Stimulated activated CD8-positive, alpha-beta memory T cell treated with anti-CD3 and anti-CD28 coated beads, Interleukin-15, amount 100 ng/mL, for 1 hour (primary cell): ENCODE measurements at places on chromosomes 5 and 9.

DNA sequence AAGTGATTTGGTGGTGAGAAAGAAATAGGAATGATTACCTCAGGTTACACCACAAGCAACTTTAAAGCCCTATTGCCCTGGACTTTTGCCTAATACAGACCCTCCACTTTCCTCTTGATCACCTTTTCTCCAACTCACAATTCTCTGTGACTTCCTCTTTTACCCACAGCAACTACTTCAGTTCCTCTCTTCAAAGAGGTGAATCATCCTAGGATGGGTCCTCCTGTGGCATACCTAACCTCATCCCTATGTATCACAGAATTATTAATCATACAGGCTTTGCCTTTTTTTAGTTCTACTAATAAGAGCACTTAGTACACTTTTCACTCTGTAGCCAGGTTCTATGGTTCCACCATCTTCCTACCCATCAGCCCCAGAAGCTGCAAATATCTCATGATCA lies 19.6 kb upstream of the INSL6 start:
- DNase-seq = no peak

GRCh38 chr5:146240951-146241350 lies 37.5 kb downstream of the RBM27 start:
- no peak for DNase-seq

DNA sequence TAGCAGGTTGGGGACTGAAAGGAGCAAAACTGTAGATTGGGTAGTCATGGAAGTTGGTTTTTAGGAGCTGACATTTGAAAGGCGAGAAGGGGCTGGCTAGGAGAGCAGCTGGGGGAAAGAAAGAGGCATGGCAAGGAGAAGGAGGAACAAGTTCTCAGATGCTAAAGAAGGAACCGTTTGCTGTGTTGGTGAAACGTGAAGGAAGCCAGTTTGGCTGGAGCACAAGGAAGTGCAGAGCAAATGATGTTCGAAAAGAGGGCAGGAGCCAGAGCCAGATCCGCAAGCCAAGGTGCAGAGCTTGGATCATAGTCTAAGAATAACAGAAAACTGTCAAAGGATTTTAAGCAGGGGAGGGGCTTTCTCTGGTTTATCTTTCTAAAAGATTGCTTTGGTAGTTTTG lies 276.6 kb downstream of the ASTN2 start:
- no peak for DNase-seq

- DNase-seq = no peak
These were observed 1.4 kb downstream of the MYO10 start for GRCh38 chr5:16934677-16935153.

- peak; percentile 40 for DNase-seq
These were observed 35.4 kb downstream of the UBE2R2 start for GRCh38 chr9:33852216-33852826.

DNA sequence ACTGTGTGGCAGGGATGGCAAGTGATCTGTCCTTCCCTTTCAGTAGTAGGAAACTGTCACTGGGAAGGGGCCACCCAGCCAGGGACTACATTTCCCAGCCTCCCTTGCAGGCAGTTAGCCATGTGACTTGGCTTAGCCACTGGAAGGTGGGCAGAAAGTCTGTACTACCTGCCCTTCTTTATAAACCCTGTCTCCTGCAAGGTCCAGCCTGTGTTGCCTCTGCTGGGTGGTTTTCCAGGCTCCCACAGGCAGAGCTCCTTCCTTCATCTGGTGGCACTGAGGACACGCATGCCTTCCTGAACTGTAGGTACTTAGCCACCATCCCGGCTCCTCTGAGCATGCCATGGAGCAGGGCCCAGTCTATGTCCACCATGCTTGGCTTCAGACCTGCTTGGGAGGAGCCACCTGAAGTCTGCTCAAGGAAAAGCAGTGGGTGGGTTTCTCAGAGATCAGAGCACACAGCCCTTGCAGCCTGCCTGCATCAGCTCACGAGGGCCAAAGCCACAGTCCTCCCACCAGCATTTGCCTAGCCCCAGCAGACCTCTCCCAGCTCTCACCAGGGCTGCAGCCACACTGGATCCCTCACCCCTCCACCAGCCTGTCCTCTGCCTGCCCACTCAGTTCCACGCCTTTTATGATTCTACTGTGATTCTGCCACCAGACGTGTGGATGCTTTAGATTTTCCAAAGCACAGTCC lies 16.7 kb upstream of the SLC25A51 start:
- DNase-seq = no peak

DNA sequence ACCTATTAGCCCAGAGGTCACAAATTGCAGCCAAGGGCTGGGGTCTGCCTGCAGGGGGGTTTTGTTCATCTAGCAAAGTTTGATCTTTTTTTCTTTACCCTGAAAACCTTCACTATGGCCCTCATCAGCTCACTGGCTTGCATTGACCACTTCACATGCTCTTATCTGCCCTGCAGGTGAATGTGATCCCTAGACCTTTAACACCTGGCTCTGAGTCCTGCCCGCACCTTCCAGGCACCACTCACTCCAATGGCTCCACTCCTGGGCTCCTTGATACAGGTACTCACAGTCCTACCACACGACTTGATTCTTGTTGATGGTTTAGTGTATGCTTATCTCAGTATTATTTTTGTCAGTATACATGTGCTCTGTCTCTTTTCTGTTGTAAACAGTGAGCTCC lies 92.5 kb downstream of the FEM1C start:
- DNase-seq = no peak

GRCh38 chr5:87413343-87413645 lies 564 bp upstream of the CCNH start:
- no peak for DNase-seq

- no peak for DNase-seq
These were observed 90.8 kb downstream of the CAAP1 start for GRCh38 chr9:26801772-26802171.

- DNase-seq = no peak
These were observed 16.0 kb downstream of the ANXA6 start for GRCh38 chr5:151141535-151141934.

DNA sequence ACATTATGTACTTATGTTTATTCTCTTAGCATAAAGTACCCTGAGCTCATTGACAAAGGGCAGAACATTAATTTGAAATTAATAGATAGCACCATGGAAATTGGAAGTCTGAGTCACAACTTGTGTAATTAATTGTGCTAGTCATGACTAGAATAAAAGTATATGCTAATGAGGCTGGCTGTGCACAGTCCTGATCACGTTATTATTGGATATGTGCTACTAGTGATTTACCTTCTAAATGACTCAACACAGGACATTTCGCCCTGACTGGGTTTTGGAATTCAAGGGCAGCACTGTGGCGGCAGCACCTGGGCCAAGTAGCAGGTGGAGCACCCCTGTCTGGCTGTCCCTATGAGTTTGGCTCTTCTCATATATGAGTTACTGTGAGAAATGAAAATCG lies 341.8 kb downstream of the ICE1 start:
- no peak for DNase-seq

DNA sequence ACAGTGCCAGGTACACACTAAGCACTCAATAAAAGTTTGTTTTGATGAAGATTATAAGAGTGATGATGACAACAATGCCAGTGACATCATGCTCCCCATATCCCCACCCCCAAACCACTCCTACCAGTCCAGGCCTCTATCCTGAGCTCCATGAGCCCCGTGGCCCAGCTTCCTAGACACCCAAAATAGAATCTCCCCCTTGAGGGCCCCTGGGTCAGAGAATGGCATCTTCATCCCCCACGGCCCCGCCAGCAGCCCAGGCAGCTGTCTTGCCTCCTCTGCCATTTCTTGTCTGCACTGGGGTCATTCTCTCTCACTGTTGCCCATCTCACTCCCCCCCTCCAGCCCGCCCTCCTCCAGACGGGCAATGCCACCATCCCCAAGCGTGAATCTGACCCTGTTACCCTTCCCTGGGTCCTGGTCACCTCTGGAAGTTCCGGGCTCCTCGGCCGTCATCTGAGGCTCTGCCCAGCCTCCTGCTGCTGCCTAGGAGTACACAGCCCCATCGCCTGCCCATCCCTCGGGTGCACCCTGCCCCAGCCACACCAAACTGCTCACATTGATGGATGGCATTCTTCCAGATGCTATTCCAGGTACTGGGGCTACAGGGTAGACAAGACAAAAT lies 76.8 kb upstream of the LMX1B start:
- no peak for DNase-seq

DNA sequence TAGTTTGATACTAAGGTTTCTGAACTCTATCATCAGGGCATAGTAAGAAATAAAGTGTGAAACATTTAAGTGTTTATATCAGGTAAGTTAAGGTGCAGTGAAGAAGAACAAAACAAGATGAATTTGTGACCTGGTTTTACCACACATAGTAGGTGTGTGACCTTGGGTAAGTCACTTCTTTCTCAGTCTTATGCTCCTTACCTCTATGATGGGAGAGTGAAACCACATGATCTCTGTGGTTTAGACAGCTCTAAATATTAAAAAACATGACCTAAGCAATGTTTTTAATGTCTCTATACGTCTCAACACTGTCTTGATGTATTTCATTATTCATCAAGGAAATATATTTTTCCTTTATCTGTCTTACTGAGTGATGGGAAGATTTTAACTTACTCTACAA lies 629.6 kb upstream of the DMAC1 start:
- DNase-seq = no peak

- no peak for DNase-seq
These were observed 52.4 kb downstream of the CDC14B start for GRCh38 chr9:96567203-96567700.

GRCh38 chr5:106523852-106524251 lies 1146.9 kb downstream of the EFNA5 start:
- DNase-seq = no peak

DNA sequence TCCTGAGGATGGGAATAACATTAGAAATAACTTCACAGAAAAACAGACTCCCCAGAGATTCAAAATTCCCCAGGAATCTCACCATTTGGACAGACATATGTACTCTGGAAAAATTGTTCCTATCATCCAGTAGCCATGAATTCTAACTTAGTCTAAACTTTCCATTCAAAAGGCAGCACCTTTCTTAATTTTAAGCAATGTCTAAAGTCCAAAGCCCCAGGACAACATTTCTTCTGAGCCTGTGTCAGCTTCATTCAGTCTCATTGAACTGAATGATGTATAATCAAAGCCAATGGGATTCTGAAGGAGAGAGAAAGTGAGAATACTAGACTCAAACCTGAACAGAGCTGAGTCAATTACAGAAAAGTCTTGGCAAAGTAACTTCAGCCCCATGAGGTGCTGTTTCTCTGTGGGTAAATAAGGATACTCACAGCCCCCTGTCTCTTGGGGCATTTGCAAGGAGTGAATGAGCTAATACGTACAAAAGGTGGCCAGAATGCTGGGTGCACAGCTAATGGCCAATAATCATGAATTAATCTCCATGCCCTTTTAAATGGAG lies 140.6 kb downstream of the SEMA5A start:
- no peak for DNase-seq

GRCh38 chr9:135615666-135616618 lies 23.4 kb downstream of the GLT6D1 start:
- no peak for DNase-seq

DNA sequence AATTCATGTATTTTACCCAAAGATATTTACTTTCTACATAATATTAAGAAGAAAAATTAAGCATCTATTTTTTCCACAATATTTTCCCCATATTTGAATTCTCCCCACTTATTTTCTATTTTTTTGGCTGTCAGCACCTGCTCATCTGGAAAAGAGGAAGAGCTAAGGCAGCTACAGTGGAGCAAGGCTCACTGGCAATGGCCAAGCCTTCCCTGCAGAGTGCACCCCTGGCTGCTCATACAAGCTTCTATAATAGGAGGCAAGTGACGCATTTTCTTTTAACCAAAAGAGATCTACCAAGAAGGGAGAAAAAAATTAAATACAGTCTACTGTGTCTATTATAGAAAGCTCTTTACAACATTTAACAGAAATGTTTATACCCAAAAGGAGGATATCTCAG lies 72.5 kb downstream of the AUH start:
- DNase-seq = no peak

DNA sequence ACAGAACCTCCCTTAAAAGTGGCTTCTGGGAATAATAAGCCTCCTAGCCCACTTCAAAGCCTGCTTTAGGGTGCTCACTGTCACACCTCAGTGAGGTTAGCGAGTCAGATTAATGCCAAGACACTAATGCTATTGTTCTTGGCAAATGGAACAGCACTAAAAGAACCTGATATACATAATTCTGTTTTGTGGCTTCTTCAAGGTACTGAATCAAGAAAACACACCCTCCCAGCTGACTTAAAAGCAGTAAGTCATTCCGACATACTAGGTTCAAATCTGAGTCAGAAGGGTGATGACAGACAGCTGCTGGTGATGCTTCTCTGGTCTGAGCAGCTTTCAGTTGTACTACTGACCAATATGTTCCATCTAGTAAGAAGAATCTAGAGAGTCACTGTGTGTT lies 121.6 kb downstream of the OXCT1 start:
- DNase-seq = no peak

DNA sequence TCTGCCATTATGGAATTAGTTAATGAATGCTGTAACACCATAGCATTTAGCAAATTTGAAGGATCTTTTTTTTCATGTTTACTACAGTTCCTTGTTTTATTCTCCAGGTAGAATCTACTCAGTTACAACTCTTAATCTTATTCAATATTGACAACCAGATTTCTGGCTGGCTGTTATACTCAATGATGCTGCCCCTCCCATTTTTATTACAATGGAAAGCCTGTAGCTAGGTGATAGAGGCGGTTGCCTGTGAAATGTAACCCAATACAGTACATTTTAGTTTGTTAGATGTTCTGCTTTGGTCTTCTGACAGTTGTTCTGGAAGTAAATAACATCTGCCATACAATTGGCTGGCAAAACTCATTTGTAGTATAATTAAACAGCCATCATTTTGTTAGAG lies 294.2 kb downstream of the DMRTA1 start:
- no peak for DNase-seq

GRCh38 chr5:10566543-10567068 lies 2.7 kb downstream of the ANKRD33B start:
- no peak for DNase-seq

DNA sequence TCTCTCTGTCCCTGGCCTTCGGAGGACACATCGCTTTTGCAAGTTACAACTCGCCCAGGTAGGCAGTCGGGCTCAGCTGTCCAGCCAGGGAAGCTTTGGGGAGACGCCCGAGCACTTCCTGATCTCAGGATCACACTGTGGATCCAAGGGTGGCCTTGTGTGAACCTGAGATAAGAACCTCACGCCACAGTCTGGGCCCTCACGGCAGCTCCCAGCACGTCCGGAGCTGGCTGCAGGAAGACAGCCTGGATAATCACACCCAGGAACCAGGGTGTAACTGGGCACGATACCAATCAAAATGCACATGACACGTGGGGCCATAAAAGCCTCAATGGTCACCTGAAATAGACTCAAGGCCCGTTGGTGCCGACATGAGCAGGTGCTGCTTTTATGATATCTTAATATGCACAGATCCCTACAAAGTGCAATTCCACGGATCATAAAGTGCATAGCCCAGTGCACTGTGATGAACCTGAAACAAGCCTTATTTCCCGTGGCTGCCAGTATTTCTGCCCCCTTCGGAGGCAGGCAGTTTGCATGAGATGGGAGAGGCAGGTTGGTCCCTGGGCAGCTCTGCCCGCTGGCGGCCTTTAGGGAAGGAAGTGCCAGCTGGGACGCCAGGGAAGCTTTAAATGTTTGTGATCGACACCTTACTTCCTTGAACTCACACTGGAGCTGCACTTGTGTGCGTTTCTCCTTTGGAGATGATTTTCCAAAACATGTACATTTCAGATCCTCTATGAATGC lies 14.5 kb downstream of the SLC6A18 start:
- DNase-seq = no peak
